ENCODE measurements at places on chromosomes 6 and 20.

GRCh38 chr6:27899543-27899942, 12.7 kb downstream of the OR2B2 start:
- no peak for DNase-seq

- DNase-seq = no peak
Measured at GRCh38 chr6:142695016-142695415, 250.0 kb downstream of the HIVEP2 start.

DNA sequence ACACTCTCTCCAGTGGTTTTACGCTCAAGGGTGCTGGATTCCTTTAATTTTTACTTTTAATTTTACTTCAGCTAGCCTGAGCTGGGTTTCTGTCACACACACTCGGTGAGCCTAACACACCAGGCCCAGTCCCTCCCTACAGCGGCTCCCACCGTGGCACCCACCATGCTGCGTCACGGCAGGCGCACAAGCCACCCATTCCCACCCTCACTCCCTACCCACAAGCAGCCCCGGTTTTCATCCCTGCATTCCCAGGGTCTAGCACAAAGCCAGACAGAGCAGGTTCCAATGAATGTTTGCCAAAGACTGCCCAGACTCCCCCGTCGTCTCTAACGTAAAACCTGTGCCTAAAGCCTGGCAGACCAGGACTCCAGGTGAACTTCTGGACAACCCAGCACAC, 50.3 kb downstream of the MYH7B start:
- no peak for DNase-seq

- no peak for DNase-seq
Measured at GRCh38 chr6:108113557-108114519, 39.3 kb upstream of the OSTM1 start.

- no peak for DNase-seq
Measured at GRCh38 chr6:127933852-127934840, 33.3 kb upstream of the THEMIS start.

DNA sequence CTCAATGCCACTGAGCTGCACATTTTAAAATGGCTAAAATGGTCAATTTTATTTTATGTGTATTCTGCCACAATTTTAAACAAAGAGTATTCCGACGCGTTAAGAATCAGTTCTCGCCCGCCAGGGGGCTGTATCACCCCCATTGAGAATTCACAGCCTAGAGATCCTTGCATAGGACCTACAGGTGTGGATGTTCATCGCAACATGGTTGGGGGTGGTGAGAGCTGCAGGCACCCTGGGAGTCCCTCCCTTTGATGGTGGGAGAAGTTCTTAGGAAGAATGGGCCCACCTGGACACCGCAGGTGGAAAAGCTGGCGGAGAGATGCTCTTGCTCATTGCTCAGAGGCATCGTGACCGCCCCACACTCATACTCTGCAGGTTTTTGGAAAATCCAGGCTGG, 63.5 kb downstream of the SLC2A10 start:
- DNase-seq = no peak
